ENCODE measurements at places on chromosomes 1 and 21.

DNA sequence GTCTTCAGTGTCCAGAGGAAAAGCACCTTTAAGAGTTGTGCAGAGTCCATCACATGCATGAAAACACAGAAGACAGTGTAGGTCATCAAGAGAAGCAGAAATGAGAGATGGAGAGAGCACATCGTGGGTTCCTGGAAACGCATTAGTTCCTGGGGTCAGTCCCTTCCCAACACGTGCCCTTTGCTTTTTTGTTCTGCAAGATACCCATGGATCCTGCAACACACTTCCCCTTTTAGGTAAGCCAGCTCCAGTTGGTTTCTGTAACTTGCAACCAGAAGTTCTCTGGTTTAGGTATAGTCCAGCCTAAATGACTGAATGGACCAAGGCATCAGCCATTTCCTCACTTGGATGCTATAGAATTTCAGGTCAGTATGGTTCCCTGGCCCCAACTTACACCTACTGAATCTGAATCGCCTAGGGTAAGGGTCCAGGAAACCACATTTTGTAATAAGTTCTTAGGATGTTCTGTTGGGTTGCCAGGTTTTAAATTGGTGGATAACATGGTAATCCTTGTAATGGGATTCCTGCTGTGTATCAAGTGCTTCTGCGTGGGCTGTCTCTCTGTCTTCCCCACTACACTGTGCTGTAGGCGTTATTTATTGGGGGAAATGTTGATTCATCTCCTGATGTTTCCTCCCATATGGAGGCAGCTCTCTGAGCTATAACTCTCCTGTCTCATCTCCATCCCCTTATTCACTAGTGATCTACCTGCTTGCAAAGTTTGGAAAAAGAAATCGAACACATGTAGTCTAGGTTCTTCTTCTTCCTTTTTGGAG, 230.6 kb downstream of the TNR start:
- DNase-seq: no peak

GRCh38 chr1:73910466-73910865, 287.5 kb downstream of the LRRIQ3 start:
- no peak for DNase-seq

DNA sequence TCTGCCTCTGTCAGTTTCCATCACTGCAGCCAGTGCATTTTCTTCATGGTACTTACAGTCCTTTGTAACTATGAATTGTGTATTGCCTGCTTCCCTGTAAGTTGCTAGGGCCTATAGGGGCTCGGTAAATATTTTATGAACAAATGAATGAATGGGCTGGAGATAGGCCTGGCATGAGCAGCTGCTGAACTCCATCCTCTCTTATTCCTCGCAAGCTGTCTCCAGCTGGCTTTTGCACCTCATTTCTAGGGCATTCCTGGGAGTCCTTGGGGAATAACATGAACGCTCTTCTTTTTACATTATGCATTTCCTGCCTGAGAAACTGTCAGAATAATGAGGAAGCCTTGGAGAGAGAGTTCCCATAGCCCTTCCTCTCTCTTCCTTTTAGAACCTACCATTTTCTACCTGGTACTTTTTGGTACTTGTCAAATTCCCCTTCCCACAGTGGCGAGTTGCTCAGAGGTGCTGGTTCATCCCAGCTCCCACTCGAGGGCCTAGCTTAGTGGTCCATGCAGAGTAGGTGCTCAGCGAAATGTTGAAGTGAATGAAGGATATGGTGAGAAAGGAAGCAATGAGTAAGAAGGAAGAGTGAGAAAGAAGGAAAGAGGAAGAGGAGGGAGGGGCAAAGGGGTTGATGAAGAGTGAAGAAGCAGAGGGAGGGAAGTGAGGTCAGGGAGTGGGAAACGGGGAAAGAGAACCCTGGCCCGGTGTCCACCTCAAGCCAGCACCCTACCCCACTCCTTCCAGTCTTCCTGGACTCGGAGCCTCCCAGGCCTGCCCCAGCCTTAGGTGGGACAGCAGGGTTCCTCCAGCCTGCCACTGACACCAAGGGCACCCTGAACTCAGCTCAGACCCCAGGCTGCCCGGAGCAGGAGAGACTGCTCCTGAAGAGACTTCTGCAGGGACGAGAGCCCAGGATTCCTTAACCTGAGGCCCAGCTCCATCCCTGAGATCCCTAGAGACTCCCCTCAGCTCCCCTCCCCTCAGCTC, 29.6 kb downstream of the KCNC4 start:
- DNase-seq: no peak

- DNase-seq: peak; percentile 79
Measured at GRCh38 chr21:41425954-41426675, at the start of gene MX1. MX1 (plus strand) TSS chr21:41426239; CDS start chr21:41432071, 5,832 bp downstream.

GRCh38 chr1:206723805-206724472, 39.2 kb downstream of the MAPKAPK2 start:
- DNase-seq: no peak

GRCh38 chr21:16192902-16193301, 463.1 kb downstream of the USP25 start:
- DNase-seq: no peak

GRCh38 chr1:154328318-154329151, 3.2 kb downstream of the ATP8B2 start:
- DNase-seq: peak; percentile 91

GRCh38 chr1:248243204-248243603, 12.0 kb downstream of the OR2M4 start:
- DNase-seq: no peak

DNA sequence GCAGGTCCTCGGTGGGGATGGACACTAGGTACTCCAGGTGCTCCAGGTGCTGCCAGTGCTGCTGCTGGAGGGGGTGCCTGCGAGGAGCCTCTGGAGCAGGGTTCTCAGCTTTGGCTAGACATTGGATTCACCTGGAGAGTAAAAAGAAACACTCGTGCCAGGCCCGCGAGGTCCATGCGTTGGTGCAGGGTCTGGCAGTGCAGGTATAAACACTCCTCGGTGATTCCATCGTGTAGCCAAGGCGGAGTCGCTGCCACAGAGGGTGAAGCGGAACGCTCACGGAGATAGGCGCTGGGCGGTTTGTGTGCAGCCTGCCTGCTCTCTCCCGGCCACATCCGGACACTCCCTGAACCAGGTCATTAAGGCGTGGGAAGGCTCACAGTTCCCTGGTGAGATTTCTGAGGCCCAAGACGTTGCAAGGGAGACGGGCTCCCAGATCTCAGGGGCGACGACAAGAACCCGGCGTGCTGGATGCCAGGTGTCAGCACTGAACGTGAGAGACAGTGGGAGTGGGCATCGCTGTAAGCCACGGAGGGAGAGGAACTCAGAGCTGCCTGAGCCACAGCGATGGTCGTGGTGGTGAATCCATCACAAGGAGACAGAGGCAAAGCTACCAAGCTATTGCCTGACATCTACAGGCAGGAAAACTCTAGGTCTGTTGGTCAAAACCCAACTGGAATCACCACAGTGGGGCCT, 17.2 kb upstream of the SUMO3 start:
- no peak for DNase-seq

- no peak for DNase-seq
Measured at GRCh38 chr1:60950224-60951063, 131.9 kb upstream of the NFIA start.

GRCh38 chr1:215529111-215529510, 38.0 kb upstream of the KCTD3 start:
- DNase-seq: no peak

DNA sequence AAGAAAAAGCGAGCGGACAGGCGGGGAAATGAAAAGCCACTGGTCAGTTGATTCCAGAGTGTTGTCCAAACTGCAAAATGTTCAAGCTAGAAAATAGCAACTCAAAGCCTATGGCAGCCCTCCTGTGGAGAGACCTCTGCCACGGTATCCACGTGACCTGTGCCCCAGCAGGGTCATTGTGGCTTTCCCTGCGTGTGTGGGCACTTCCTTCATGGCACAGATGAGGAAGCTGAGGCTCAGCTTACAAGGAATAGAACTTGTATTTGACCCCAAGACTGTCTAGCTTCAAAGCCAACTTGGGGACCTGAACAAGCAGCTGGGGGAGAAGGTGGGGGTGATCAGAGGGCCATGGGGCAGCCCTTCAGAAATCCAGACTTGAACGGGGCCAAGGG, 15.6 kb upstream of the PLEKHG5 start:
- DNase-seq: no peak

DNA sequence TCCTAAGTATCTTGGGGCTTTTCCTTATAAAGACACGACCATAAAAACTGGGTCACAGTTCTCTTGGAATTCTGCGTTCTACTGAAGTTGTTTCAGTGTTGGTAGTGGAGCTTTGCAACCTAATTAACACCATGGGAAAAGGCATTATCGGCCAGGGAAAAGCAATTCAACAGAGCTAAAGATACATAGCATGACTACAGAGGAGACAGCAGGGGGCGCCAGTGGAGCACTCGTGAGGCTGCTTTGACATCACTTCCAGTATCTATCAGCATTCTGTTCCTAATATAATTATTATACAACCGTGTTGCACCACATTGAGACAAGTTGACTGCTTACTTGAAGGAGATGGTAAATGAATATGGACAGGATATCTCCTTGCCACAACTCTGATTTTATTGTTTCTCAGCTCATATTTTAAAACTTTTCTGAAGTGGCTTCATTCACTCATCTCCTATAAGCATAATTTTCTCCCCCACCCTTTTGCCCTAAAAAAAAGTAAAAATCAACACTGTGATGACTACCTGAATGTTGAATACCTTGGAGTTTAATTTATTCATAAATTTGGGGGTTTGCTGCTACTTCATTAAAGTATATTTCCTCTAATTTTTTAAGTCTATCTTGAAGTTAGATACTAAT, 39.4 kb downstream of the ZP4 start:
- no peak for DNase-seq

DNA sequence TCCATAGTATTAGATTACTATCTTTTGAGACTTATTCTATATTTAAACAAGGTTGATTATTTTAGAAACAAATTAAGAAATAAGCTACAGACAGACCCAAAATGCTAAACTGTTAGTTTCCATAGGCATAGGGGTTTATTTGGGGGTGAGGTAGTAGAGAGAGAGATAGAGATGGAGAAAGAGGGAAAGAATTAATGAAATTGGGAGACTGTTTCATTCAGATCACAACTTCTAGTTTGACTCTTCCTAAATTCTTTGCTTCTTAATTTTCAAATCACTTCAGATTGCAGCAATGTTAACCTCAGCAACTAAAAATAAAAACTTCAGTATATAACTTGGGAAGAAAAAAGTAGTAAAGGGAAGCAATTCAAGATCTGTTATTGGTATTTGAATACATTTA, 3.4 kb downstream of the JUN start:
- DNase-seq: no peak

DNA sequence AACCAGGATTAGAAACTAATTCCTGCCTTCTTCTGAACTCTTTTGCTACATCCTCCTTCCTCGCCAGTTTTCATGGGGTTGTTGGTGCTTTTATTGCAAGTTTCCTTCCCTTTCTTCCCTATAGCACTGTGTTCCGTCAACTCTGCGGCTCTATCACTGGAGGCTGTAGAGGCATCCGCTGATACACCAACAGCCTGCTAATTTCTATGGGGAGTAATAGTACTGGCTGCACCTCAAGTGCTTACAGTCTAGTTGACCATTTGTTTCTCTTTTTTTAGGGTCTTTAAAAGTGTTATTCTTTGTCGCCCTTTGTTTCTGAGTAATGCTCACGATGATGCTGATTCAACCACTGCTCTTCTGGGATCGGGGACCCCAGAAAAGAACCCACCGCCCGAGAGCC, 746 bp downstream of the MIS18A start:
- no peak for DNase-seq

DNA sequence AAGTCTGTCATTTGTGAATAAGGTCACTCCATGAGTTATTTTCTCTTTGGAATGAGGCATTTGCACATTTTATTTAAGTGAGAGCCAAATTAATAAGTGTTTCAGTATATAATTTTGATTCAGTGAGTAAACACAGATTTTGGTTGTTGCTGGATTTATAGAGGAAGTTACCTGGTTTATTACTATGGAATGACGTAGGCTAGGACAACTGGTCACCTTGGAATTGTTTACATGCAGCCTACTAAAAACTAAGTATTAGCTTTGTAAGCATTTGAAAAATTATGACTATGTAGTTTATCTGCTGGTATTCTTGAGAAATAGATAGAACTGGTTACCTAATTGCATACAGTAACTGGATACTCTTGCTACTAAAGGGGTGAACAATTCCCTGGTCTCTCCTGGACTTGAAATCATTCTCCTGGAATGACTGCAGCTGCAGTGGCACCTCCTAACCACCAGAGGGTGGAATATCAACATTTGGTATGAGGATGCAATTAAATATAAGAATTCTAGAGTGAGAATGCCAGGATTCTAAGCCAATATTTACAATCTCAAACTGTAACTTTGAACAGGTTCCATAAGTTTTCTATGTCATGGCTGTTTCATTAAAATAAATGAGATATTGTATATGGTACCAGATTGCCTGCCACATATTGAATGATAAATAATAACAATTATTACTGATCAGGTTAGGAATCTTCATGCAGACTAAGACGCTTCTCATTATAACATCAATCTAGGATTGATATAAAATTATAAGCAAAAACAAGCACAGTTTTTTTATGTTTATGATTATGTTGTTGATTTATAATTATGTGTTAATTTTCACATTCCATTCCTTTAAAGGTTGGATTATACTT, 3.5 kb upstream of the KRTAP27-1 start:
- DNase-seq: peak; percentile 4

GRCh38 chr1:39405358-39405757, 86.1 kb upstream of the BMP8A start:
- no peak for DNase-seq
